ENCODE measurements at places on chromosomes 6 and 20. TPM values are rescaled to one million over a fixed set of nuclear protein-coding genes. Genes with fewer than 3 reads are reported as not detected.

Gene PRICKLE4
- 0.29 TPM for total RNA-seq

- peak; percentile 58 for DNase-seq
These were observed 113.1 kb downstream of the FYN start for GRCh38 chr6:111759836-111760785.

GRCh38 chr20:58514321-58515232 is 622 bp downstream of the APCDD1L start:
- DNase-seq, result no peak

DNA sequence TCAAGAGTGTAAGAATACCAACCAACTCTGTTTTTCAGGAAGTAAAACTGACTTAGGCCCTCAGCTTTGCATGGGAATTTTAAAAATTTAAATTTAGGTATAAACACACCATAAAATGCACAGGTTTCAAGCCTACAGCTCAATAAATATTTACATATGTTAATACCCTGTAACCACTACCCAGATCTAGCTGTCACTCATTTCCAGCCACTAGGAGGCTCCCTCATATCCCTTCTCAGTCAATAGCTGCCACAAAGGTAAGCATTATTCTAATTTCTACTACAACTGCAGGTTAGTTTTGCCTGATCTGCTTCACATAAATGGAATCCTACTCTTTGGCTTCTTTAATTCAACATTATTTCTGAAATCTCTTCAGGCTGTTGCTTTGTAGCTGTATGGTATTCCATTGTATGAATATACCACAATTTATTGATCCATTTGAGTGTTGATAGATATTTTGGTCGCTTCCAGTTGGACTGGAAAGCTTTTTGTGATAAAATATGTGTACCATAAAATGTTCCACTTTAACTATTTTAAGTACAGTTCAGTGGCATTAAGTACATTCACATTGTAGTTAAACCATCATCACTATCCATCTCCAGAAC is 32.5 kb upstream of the MEI4 start:
- no peak for DNase-seq

DNA sequence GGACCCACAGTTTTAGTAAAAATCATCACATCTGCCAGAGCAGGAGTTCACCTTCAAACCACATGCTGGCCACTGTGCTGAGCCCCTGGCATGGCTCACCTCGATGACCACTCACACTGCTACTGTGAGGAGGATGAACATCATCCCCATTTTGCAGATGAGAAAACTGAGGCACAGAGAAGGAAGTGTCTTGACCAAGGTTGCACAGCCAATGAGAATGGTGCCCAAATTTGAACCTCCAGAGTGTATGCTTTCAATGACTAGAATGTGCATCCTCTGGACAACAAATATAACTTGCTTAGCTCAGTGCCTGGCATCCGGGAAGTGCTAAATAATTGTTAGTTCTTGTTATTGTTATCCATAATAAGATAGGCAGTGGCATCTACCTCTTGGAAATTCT is 37.2 kb upstream of the FAM83D start:
- no peak for DNase-seq

GRCh38 chr20:33995053-33995831 is 1.5 kb downstream of the RALY start:
- DNase-seq, result no peak
